Inflammatory macrophage treated with lipopolysaccharide for 4 hours (primary cell): ENCODE measurements at places on chromosomes 11 and 22.

DNA sequence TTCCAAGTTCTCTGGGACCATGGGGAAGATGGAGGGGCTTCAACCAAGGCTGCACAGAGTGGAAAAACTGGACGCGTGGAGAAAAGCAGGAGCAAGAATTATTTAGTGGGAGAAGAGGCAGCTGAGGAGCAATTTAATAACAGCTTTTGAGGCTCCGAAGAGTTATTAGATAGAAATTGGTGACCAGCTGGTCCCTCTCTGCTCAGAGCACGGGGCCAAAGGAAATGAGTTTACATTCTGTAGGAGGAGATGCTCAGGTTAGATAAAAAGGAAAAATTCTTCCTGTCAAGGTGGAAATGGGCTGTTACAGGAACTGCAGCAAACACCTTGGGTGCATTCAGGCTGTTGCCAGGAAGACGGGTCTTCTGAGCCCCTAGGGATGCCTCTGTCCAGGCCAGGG lies 47.0 kb upstream of the GALNT18 start:
- DNase-seq = no peak

GRCh38 chr11:69664901-69665300 lies 10.3 kb downstream of the LTO1 start:
- DNase-seq = no peak

DNA sequence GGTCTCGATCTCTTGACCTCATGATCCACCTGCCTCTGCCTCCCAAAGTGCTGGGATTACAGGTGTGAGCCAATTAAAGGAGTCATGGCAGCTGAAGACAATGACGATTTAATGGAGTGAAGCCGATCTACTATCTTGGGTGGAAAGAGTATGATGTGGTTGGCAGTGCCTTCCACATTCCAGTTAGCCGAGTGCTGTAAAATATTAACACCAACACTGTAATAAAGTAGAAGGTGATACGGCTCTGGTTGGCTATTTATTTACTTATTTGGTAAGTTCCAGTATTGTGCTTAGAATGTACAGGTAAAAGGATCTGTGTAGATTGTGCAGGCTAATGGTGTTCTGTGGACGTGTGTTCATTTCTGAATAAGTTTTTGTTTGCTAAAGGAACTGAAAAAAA lies 149.6 kb upstream of the MTMR2 start:
- no peak for DNase-seq

DNA sequence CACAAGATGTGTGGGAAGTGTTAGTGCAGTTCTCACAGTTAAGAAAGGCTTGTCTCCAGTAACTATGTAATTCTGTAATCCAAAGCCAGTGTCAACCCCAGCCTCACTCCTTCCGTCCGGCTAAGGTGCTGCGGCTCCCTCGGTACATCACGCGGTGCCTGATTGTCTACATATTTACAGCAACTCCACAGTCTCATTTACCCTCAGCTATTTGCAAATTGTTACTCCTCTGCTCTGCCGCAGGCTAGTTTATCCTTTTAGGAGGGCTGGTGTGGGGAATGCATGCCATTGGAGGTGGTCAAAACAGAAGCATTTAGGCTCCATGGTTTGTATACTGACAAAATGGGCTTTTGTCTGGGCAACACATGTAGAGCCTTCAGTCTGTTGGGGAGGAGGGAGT lies 358.3 kb downstream of the METTL15 start:
- DNase-seq = no peak

- DNase-seq = no peak
These were observed 81.7 kb downstream of the BCR start for GRCh38 chr22:23261900-23262450.

- DNase-seq = peak; percentile 22
These were observed 68.2 kb upstream of the BMAL1 start for GRCh38 chr11:13209379-13209778.

DNA sequence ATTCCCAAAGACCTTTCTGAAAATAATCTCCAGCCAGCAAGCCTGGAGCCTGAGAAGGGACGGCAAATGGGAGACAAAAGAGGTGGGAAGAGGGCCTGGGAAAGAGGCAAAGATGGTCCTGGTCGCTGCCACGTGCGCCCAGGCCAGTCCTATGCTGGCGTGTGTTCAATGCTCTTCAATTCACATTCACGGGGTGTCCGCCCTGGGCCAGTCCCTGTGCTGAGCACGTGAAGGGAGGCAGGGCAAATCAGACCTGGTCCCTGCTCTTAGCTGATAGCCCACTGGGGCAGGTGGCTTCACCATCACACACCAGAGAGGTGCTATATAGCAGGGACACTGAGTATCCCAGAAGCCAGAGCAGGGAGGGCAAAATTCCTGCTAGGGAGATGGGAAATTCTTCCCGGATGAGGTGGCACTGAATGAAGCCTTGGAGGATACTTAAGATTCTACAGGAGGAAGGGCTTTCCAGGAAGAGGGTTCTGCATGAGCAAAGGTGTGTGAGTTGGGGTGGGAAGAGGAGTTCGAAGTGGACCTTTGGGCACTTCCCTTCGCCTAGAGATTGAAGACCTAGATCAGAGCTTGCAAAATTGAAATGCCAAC lies 148.2 kb downstream of the CHST1 start:
- DNase-seq = no peak

- DNase-seq = no peak
These were observed 40.6 kb upstream of the GNB1L start for GRCh38 chr22:19895160-19895849.

- peak; percentile 64 for DNase-seq
These were observed 298.3 kb downstream of the NTM start for GRCh38 chr11:131668500-131669400.

DNA sequence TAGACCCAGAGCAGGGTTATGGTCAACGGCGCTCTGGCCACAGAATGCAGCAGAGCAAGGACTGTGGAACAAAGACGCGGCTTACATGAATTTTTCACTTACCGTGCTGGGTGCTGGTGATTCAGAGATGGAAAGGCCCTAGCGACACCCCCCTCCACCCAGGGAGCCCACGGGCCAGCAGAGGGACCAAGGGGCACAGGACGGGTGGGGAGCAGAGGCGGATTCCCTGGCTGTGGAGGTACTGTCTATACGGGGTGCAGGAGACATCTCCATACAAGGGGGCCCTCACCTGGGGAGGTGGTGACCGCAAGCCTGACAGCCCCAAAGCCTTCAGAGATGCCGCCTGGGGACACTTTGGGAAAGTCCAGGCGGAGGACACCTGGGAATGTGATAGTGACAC lies 1.1 kb upstream of the SEPTIN5 start:
- no peak for DNase-seq

DNA sequence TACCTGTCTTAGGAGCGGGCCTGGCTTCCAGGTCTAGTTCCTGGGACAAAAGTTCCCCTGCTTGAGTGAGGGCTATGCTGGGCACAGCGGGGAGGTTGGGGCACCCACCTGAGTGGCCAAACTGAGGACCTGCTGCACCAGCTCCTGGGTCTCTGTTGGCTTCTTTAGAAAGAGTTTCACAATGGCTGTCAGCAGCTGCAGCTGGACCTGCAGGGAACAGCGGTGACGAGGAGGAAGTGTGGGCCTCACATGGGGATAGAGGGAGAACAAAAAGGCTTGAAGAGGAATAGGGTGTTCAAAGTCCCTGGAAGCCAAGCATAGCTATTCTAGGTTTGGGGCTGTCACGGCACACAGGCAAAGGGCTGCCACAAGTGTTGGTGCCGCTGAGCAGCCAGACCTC lies 26.7 kb upstream of the RASL10A start:
- no peak for DNase-seq

DNA sequence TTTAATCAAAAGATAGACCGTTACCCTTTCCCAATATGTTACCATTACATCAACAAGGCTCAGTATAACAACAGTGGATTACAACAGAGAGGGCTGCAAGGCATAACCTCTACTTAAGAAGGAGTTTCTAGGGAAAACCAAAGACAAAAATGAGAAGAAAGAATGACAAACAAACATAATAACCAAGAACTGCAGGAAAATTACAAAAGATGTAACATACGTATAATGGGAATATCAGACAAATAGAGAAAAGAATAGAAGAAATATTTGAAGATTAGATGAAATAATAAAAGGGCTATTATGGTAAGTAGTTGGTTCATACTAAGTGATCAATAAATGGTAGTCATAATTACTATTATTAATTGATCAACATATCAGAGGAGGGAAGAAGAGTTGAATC lies 39.1 kb downstream of the SPON1 start:
- DNase-seq = no peak

- no peak for DNase-seq
These were observed 52.4 kb upstream of the TYR start for GRCh38 chr11:89125298-89125697.

- DNase-seq = no peak
These were observed 140.0 kb downstream of the SWAP70 start for GRCh38 chr11:9803685-9804418.

DNA sequence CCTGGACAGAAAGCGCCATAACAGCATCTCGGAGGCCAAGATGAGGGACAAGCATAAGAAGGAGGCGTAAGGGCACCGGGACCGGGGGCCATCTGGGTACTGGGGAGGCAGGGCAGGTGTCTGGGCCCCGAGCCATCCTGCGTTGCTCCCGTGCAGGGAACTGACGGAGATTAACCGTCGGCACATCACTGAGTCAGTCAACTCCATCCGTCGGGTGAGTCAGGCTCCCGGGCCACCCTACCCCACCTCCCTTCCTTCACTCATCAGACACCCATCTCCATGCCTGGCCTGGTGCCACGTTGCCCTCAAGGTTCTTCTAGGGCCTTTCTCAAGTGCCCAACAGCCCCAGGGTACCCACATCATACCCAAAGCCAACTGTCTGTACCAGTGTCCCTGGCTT lies 15.0 kb downstream of the PLCB3 start:
- DNase-seq = no peak

DNA sequence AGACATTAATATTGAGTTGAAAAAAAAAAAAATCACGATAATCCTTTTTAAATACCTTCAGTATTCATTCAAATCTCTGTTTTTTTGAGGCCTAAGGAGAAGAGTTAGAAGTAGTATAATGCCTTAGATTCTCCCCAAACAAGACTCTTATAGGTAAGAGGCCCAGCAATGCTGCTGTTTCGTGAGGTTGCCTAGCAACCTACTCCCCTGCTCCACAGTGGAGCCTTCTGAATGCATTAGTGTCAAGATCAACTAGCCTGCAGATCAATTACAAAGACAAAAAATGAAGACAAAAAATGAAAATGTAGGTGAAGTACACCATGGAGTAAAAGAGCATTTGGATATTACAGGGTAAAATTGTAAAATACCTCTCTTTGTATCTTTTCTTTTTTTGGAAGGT lies 229.8 kb upstream of the LUZP2 start:
- DNase-seq = no peak
